ENCODE measurements at places on chromosomes 12 and 14.
A peak's percentile ranks its signal among the peaks of the same experiment; 100 is the strongest.

DNA sequence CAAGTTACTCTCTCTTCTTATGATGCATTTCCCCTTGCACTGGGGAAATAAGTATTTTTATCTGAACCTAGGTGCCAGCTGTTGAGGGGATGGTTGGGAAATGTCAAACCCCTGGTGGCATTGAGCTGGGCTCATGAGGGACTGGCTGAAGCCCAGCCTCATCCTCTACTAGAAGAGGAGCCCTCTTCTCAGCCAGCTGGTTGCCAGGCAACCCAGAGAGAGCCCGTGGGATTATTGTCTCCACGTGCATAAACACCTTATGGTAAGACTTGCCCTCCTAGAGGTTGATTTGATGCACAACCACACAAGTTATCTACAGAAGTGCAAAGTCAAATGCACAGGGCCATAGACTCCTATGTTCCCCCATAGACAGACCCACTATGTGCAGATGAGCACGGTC is 89.8 kb downstream of the WSCD2 start:
- DNase-seq = no peak

- no peak for DNase-seq
Observed at GRCh38 chr14:65718629-65719028, 306.1 kb downstream of the FUT8 start.

GRCh38 chr12:49875115-49875720 is 28.5 kb downstream of the FAIM2 start:
- no peak for DNase-seq

- peak; percentile 36 for DNase-seq
Observed at GRCh38 chr12:46383654-46384450, 11.3 kb upstream of the SLC38A2 start.
